Fibroblast of gingiva (primary cell): ENCODE measurements at places on chromosomes 2 and 18.

DNA sequence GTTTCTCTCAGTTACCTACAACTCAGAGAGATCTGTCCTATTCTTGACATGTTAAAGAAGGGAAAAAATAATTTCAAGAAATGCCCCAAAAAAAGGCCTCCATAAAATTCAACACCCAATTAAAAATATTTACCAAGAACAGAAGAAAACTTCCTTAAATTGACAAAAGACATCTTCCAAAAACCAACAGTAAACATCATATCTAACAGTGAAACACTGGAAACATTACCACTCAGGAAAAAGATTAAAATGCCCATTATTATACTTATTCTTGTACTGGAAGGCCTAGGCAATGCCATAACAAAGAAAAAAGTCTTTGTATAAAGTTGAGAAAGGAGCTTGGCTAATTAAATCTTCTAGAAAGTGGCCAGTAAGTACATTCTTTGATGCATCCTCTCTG, 7.2 kb downstream of the DTNB start:
- DNase-seq = no peak

DNA sequence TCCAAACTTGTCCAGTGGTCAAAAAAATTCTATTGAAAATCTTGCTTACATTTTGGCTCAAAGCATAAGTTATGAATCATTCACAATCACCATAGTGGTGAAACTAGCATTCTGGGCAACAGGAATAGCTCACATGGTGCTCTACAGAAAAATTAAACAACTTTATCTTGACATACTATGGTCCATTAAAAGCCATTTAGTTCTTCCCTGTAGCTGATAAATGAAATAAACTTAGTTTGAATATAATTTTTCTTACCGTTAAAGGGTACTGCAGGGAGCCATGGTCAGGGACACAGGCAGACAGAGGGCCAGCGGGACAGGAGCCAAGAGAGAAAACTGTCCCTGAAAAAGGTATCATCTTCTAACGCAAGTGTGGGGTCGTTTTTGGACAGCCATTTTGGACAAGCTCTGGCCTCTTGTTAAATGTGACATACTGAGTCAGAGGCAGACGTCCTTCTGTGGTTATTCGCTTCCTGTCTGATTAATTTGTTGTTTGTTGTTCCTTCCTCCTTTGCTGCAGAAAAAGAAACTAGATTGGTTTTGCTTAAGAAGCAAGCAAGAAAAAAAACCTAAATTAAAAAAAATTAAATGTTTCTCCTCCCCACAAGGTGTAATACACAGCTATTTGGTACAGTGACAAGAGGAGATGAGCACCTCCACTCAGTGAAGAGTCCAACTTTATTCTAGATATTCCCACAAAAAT, at the start of gene WIPF1:
Gene WIPF1, minus strand, starts transcription at position 460 of the 703 bp plus-strand sequence. CDS start 12,231 bp downstream, outside the sequence.
- peak; percentile 48 for DNase-seq

DNA sequence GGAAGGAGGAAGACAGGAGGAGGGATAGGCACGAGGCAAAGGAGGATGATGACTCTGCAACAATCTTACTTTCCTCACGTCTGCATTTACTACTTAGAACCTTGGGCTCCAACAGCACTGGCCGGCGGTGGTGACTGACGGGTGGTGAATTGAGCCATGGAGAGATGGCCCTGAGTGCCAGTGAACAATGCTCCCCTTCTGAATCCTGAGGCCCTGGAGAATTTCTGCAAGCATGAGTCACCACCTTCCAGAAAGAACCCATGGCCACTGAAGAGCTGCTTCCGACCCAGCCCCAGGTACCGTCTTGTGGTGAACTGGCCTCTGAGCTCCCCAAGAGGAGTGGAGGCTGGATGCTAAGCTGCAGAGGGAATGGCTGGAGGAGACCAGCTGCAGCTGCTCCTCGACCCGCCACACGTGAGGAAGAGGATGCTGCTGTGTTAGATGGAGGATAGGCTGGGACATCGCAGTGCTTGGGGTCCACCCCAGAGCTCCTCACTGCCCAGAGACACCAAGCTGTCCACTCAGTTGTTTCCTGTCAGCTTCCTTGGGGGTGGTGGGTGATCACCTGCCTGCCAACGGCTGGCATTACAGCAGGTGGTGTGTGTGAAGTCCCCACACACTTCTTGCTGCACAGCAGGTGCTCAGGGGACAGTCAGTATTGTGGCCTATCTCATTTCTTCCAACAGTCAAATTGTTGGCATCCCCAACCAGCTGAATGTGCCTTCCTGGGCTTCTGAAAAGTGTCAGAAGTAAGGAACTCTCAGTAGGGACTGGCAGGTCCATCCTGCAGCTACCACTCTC, 186.5 kb upstream of the ID2 start:
- no peak for DNase-seq

DNA sequence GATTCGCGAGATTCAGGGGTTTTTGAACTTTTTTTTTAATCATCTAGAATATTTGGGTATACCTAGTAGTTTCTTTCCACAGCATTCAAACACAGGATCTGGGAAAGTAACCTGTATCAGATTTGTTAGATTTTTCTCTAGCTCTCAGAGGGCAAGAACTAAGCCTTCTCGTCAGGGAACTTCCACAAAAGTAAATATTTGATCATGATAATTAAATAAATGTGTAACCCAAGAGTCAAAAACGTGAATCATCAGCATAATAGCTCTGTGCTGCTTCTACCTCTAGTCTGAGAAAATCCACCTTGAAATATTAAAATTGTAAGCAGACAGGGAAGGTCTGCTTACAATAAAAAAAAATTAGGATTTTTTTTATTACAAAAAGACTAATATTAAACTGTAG, 225.7 kb upstream of the SPOPL start:
- peak; percentile 29 for DNase-seq

DNA sequence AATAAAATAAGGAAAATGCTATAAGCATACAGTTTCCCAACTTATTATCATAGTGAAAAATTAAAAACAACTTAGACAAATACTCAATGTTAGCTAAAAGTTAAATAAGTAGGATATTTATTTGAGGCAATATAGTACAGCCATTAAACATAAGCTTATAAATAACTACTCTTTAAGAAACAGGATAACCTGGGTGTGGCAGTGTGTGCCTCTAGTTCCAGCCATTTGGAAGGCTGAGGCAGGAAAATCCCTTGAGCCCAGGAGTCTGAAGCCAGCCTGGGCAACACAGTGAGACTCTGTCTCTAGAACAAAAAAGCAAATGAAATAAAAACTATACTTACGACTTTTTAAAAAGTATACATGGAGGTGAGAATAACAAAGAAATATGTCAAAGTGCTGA, 39.7 kb downstream of the VIL1 start:
- DNase-seq = no peak

GRCh38 chr18:75377926-75378325, 49.6 kb downstream of the SMIM21 start:
- no peak for DNase-seq

GRCh38 chr2:62724106-62724505, 18.6 kb downstream of the EHBP1 start:
- peak; percentile 31 for DNase-seq

DNA sequence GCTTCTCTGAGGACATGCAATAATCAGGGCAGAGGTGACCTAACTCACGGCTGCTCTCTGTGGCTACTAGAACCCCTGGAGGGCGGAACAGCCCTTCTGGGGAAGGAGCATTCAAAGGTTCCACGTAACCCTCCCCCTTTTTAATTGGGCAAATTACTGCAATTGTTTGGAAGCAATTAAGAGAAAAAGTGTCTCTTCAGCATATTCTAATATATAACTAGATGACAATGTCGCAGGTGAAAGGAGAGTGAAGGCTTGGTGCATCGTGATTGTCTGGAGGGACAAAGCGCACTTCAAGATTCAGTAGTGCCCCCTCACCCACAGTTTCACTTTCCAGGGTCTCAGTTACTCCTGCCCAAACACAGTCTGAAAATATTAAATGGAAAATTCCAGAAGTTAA, 720.8 kb downstream of the DCDC2C start:
- no peak for DNase-seq

DNA sequence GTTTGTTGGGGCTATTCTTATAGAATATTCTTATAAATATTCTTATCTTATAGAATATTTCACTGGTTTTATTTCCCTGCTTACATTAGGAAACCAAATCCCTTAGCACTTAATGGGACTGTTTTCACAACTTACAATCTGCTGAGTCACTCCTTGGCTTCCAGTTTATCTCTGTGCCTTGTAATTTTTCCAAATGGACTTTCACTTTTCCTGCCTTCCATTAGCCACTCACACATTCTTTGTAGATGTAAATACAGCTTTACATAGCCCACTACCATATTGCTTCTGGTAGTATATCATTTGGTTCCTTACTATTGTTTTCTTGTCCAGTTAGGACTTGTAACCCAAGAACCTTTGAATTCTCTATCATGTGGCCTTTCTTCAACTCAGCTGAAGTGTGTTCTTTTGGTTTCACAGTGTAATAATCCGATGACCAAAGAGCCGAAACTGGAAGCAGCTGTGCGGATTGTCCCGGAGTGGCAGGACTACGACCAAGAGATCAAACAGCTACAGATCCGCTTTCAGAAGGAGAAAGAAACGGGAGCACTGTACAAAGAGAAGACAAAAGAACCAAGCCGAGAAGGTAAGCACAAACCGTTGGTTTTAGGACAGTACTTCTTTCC, 96.1 kb downstream of the UGGT1 start:
- DNase-seq = peak; percentile 67

- DNase-seq = no peak
These were observed 37.6 kb upstream of the CD226 start for GRCh38 chr18:69985239-69985638.

- no peak for DNase-seq
These were observed 246.9 kb upstream of the TANK start for GRCh38 chr2:160913323-160913722.
